ENCODE measurements at places on chromosomes 7 and 10.

GRCh38 chr10:130430291-130430690, 294.1 kb downstream of the GLRX3 start:
- DNase-seq, result no peak

DNA sequence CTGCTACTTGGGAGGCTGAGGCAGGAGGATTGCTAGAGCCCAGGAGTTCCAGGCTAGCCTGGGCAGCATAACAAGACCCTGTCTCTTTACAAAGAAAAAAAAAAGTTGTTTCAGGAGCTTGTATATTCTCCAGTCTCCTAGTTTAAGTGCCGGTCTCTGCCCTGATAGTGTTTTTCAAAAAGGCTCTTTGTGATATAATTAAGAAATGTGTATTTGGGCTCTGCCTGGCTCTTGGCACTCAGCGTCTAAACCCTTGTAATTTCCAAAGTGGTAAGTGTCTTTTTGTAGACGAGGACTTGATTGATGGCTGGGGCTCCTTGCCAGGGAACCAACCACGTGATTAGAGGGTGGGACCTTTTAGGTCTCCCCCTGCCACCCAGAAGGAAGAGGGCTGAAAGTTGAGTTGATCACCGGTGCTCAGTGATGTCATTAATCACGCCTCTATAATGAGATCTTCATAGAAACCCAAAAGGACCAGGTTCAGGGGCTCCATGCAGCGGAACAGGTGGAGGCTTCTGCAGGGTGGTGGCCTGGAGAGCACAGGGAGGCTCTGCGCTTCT, 4.4 kb downstream of the EIF3B start:
- DNase-seq, result no peak

DNA sequence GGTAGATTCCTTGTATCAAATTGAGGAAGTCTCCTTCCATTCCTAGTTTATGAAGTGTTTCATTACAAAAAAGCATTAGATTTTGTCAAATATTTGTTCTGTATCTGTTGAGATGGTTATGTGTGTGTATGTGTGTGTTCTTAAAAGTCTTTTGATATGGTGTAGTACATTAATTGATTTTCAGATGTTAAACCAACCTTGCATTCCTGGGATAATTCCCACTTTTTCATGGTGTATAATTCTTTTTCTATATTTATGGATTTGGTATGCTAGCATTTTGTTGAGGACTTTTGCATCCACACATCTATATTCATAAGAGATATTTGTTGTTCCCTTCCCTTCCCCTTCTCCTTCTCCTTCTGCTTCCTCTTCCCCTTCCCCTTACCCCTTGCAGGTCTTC, 8.9 kb upstream of the GIMAP8 start:
- DNase-seq, result no peak

DNA sequence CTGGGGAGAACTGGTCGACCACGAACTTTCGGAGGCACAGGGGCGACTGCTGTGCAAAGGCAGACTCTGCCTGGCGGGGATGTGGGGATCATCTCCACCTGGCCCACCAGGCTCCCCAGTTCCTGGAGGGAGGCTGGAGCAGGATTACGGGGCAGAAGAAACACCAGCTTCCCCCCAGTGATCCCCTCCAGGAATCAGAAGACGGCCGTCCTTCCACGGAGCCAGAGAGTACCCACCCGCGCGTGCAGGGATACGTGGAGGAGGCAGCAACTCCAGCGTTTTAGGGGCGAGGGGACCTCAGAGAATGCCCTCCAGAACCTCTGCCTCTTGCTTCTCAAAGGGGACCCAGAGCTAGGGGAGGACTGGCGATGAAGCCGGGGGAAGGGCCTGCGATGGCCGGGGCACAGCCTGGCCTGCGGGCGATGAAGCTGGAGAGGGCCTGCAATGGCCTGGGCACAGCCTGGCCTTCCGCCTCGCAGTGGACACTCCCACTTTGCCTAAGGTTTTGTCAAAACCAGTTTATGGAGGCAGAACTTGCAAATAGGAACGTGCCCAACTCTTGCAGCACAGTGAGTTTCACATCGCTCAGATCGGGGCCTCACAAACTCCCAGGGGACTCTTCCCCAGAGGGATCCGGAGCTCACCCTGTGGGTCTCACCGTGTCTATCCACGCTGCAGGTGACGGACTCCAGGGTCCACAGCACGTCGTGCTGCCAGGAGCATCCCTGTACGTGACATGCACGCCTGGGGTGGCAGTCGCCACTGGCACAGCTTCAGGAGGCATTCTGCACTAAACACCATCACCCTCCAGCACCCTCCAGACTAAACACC, 77.9 kb upstream of the PDGFA start:
- DNase-seq, result no peak

DNA sequence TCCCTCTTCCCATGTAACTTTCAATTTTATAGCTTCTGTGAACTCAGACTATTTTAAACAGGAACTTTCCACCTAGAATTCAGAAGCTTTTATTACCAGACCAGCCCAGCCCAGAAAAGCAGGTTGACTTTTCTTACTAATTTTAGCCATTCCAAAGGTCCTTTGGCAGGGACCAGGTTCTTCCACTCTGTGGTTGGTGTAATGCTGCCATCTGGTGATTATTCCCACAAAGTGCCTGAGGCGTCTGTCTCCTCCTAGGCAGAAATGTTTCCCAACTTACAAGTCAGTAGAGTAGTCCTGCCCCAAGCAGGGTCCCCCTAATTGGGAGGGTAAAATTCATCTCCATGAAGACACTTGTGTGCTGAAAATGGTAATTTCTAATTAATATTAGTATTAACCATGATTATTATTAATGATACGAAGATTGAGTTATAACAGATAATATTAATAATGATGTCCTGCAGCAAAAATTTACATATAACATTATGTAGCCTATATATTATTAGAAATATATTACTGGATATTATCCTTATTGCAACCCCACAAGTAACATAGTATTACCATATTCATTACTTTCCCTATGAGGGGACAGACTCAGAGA, 53.0 kb upstream of the PPP1R17 start:
- peak; percentile 21 for DNase-seq
